Cardiac atrium fibroblast (primary cell): ENCODE measurements at places on chromosomes 5 and 9. TPM values are rescaled to one million over a fixed set of nuclear protein-coding genes. Genes with fewer than 3 reads are reported as not detected.

Gene SHC3
- 7.8 and 25.1 TPM in 2 replicates for total RNA-seq

Gene ALDH1A1
- 4.0 and 4.9 TPM in 2 replicates for total RNA-seq

Gene KIF4B
- not detected in 2 replicates for total RNA-seq

Gene ANKRD18A
- total RNA-seq = not detected in 2 replicates

Gene OR13D1
- total RNA-seq = not detected in 2 replicates
